ENCODE measurements at places on chromosomes 12 and 14. TPM values are rescaled to one million over a fixed set of nuclear protein-coding genes. Genes with fewer than 3 reads are reported as not detected.
A peak's percentile ranks its signal among the peaks of the same experiment; 100 is the strongest.

GRCh38 chr12:2297004-2297403, 244.2 kb downstream of the CACNA1C start:
- H3K4me3 ChIP-seq, result no peak overlapping the region
- peaks cover 12% of the 10 kb centered on the region for H3K4me1 ChIP-seq
- no peak for DNase-seq
- H3K36me3 ChIP-seq, result peaks cover 7% of the 10 kb centered on the region
- H3K27ac ChIP-seq, result no peak overlapping the region

DNA sequence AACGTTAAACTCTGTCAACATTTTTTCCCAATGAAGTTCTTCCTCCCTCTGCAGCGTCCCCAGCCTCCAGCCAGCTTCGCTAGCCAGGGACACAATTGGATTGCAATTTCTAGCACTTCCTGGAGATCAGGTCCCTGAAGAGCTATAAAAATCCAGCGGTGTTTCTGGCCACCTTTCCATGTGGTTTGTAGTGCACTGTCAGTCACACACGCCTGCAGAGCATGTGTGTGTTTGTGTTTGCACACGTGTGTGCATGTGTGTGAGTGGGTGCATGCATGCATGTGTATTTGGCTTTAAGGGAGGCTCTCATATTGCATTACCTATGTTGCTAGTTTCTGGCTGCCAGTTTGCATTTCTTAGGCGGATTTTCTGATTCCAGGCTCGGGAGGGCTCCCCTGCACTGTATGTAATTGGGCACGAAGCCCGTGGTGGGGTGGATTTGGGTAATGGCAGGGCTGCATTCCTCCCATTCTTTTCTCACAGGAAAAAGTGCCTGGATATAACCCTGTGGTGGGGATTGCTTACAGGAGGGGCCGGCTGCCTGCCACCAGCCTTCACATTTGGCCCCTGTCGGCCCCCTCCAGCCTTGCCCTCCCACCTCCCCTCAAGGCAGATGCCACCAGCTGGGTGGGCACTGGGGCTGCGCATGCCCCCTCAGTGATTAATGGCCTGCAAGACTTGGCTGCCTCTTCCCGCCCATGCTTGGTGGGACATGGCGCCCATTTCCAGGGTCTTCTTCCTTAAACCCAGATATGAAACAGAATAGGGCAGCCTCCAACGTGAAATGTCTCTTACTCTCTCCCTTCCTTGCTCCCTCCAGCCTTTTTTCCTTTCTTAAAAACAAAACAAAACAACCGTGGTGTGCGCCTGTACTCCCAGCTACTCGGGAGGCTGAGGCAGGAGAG, 74.0 kb downstream of the TSPAN9 start:
- H3K36me3 ChIP-seq, result peaks cover 7% of the 10 kb centered on the region
- H3K27ac ChIP-seq, result peak overlapping the region; percentile 54
- peaks cover 15% of the 10 kb centered on the region for H3K27me3 ChIP-seq

The CD163L1 gene
- 0.83 TPM for total RNA-seq

DNA sequence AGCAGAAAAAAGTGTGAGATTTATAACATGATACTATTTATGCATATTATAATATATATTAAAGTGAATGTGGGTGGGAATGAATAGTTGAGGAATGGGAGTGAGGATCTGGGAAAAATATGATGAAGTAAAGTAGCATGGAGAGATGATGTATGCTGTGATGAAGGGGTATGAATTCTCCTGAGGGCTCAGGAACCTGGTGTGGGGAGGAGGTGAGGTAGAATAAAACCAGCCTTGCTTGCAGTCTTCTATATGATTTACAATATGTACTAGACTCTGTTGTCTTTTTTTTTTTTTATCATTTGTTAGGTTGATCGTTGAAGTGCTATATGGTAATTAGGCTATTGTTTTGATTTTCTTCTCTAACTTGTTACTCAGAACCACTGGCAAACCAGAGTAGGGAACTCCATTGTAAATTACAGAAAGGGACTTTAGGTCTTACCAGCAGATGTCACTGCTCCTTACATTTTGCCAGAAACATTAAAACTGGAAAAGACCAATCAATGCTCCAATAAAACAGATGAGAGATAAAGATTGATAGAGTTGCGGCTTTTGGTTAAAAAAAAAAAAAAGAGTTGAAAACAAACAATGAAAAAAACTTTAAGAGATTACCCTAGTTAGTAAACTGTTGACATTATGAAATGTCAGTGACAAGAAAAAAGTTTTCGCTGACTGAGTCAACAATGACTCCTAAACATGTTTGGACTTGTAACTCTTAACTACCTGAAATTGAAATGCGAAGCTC, 39.9 kb downstream of the ATL1 start:
- peak overlapping the region; percentile 75 for H3K27ac ChIP-seq
- DNase-seq, result no peak
- H3K4me3 ChIP-seq, result peak overlapping the region; percentile 38
- H3K4me1 ChIP-seq, result peaks cover 6% of the 10 kb centered on the region
- H3K36me3 ChIP-seq, result no peaks in the 10 kb centered on the region

The BMAL2 gene
- total RNA-seq, result 34.3 TPM

GRCh38 chr14:61644834-61645233, 50.5 kb upstream of the HIF1A start:
- H3K4me1 ChIP-seq, result peaks cover 7% of the 10 kb centered on the region
- H3K27me3 ChIP-seq, result peaks cover 3% of the 10 kb centered on the region
- H3K4me3 ChIP-seq, result no peak overlapping the region
- H3K27ac ChIP-seq, result no peak overlapping the region
- DNase-seq, result no peak

The PTHLH gene
- 38.1 TPM for total RNA-seq

DNA sequence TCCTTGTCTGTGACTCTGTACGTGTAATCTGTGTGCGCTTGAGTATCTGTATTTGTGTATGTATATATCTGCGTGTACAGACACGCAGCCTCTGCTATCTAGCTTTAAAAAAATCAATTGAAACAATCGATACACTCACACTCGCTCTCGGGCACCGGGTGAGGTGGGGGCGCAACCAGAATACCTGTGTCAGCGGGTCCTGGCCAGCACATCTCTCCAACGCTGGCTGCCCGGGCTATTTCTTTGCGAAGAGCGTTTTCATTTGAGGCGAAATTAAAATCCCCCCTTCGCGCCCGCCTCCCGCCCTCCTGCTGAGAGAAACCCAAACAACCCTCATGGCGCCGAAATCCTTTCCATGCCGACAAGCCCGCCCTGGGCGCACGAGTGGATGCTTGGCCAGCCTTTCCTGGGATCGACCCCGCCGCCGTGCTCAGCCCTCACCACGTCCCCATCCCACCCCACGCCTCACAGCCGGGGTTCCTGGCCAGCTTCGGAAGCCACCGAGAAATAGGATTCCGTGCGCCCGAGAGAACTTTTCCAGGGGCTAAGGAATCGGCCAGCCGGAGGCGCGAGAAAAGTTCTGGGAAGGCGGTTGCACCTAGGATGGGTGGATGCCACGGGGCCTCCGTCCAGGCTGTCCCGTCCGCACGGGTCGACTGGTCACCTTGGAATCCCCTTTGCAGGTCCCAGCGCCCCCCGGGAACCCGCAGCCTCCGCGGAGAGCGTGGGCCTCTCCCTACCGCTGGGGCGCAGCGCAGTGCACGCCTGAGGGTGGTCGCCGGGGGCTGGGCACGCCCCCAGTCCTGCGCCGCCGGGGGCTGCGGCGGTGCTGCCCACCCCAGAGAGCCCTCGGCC, 1.0 kb downstream of the ZDHHC22 start:
- no peaks in the 10 kb centered on the region for H3K36me3 ChIP-seq
- peaks cover 9% of the 10 kb centered on the region for H3K4me1 ChIP-seq
- peak overlapping the region; percentile 87 for H3K4me3 ChIP-seq
- H3K27me3 ChIP-seq, result peaks cover 91% of the 10 kb centered on the region
- DNase-seq, result no peak
- no peak overlapping the region for H3K27ac ChIP-seq

- H3K36me3 ChIP-seq, result no peaks in the 10 kb centered on the region
- H3K27ac ChIP-seq, result no peak overlapping the region
- peaks cover 25% of the 10 kb centered on the region for H3K4me1 ChIP-seq
These were observed 140.5 kb downstream of the AKAP6 start for GRCh38 chr14:32469388-32470160.

The AHNAK2 gene
- 2.0 TPM for total RNA-seq

DNA sequence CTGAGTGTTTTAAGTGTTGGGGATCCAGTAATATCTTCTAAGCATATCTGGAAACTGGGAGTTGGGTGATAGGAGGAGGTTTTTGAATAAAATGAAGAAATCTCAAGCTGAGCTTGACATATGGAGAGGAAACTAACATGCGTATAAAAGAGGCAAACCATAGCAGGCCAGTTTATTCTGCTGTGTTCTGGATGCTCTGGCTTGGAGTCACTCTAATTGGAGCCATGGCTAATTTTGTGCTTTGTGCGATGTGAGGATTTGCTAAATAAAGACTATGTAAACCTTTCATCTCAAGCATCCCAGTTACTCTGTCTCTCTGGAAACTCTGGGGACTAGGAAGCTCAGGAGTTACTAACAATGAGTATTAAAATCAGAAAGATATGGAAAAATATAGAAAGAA, 66.5 kb downstream of the ATF7IP start:
- no peaks in the 10 kb centered on the region for H3K4me1 ChIP-seq
- no peak overlapping the region for H3K4me3 ChIP-seq
- H3K36me3 ChIP-seq, result peaks cover 67% of the 10 kb centered on the region
- DNase-seq, result no peak
- H3K27ac ChIP-seq, result no peak overlapping the region

The ABCD4 gene
- total RNA-seq, result 60.5 TPM

GRCh38 chr12:62472472-62472871, 5.8 kb downstream of the MON2 start:
- H3K27me3 ChIP-seq, result no peaks in the 10 kb centered on the region
- no peak for DNase-seq
- peaks cover 5% of the 10 kb centered on the region for H3K36me3 ChIP-seq
- H3K27ac ChIP-seq, result no peak overlapping the region
- H3K4me3 ChIP-seq, result no peak overlapping the region

The TMEM63C gene
- total RNA-seq, result 4.6 TPM

GRCh38 chr12:117100251-117100650, 1.0 kb upstream of the TESC start:
- peaks cover 5% of the 10 kb centered on the region for H3K4me1 ChIP-seq
- peaks cover 56% of the 10 kb centered on the region for H3K27me3 ChIP-seq
- no peak for DNase-seq
- H3K27ac ChIP-seq, result no peak overlapping the region

GRCh38 chr14:100389497-100390104, 66.5 kb downstream of the SLC25A47 start:
- peaks cover 75% of the 10 kb centered on the region for H3K4me1 ChIP-seq
- no peak overlapping the region for H3K27ac ChIP-seq
- peaks cover 4% of the 10 kb centered on the region for H3K36me3 ChIP-seq
- no peaks in the 10 kb centered on the region for H3K27me3 ChIP-seq
- H3K4me3 ChIP-seq, result no peak overlapping the region

The IL25 gene
- total RNA-seq, result not detected

GRCh38 chr12:89349814-89350213, 2.5 kb downstream of the DUSP6 start:
- H3K27ac ChIP-seq, result peak overlapping the region; percentile 71
- peaks cover 12% of the 10 kb centered on the region for H3K36me3 ChIP-seq
- H3K4me1 ChIP-seq, result peaks cover 46% of the 10 kb centered on the region
- no peak for DNase-seq
- peak overlapping the region; percentile 95 for H3K4me3 ChIP-seq

DNA sequence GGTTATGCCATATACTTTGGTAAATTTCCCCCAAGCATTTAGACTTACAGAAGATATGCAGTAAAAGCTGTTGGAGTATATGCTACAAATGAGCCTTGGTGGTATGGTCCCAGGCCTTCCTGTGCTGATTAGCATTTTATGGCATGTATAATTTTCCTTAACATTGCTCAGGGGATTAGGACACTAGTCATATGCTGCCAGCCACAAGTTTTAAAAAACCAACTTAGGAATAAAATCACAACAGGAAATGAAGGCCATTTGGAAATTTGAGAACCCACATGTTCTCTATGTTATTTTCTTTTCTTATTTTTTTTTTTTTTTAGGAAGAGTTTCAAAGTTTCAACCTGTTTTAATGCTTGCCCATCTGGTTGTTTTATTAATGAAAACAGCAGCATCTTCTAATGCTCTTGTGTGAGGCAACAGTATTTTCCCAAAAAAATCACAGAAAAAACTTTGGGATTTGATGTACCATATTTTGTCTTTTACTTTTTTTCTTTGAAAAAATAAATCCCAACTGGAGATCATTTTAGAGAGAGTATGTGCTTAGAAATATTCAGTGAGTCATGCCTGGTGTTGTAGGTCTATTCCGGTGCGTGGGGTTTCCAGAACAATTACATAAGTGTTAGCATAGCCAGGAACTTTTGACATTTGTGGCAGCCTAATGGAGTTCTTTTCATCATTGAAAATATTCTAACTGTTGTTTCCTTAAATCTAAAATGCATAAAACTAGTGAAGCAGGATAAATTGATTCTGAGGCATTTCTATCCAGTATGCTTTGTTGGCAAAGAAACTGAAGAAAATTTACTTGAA, 21.7 kb upstream of the DUSP6 start:
- DNase-seq, result no peak
- peak overlapping the region; percentile 67 for H3K27ac ChIP-seq
- no peaks in the 10 kb centered on the region for H3K27me3 ChIP-seq
- no peak overlapping the region for H3K4me3 ChIP-seq

Data from type B pancreatic cell (in vitro differentiated cells).